ENCODE measurements at places on chromosomes 1 and 21.
A peak's percentile ranks its signal among the peaks of the same experiment; 100 is the strongest.

DNA sequence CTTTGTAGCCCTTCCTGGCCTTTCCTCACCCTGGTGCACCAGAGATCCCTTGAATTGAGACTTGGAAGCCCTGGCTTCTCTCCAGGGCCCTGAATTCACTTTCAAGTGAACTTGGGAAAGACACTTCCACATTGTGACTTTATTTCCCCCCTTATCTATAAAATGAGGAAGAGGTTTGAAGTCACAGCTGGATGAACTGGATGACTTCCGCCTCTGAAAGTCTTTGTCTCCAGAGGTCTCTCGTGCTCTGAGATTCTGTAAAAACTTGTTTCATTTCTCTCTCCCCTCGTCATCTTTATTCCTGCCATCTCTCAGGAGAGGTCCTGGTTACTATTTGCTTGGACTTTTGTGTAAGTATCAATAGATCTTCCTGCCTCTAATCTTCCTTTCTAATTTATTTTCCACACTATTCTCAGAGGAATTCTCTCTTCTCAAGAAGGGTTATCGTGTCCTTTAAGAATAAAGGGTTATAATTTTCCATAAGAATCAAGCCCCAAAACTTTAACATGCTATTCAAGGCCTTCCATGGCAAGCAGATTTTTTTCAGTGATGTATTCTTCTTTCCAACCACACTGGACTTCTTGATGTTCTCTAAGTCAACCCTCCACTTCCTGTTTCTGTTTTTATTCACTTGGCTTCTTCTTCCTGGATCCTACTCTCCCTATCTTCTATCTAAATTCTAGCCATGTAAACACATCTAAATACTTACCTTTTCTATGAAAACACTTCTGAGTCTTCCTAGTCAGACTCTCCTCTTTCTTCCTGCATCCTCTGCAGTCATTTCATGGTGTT lies 6.5 kb upstream of the RPTN start:
- peak; percentile 13 for DNase-seq

GRCh38 chr21:42993051-42993712 lies 18.8 kb downstream of the PKNOX1 start:
- no peak for DNase-seq

DNA sequence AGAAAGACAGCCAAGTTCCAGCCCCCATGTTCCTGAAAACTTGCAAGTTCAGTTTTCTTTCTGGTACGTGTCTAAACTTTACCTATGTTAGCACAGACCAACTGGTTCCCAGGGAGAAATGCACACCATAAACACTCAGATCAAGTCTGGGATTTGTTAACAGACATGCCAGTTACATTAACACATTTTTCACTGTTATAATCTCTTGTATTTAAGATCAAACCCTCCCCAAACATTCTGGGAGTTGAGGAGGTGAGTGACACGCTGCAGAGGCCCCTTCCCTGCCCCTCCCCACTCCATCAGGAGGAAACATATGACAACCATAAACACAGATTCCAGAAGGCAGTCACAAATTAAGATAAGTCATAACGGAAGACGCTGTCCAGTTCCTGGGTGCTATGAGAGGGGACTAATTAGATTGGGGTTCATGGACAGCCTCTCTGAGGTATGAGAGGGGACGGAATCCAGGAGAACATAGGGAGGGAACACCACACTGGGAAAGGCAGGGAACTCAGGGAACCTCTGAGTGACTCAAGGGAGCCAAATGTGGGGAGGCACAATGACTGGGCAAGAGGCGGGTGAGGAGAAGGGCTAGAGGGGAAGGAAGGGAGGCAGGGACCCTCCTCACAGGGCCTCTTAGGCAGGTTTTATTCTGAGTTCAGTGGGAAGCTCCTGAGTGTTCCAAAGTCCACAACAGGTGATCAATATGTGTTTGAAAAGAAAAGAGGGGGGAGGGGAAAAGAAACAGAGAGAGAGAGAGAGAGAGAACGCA lies 25.0 kb downstream of the DUSP10 start:
- DNase-seq: no peak

DNA sequence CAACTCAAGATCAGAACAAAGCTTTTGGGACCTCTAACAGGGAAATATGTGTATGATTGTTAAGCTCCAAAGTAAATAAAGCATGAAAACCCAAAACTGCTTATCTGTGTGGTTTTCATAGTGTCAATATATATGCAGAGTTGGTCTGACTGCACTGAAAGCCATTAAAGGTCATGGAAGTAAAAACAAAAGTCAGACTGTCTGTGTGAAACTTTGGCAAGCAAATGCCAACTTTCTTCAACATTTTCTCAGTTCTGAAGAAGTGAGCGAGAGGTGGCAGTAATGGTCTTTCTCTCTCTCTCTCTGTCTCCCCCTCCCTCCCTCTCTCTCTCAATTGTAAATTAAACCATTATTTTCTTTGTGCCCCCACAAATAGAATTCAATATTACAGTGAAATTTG lies 100.1 kb upstream of the S1PR1 start:
- no peak for DNase-seq

GRCh38 chr1:101365186-101365585 lies 128.4 kb downstream of the S1PR1 start:
- no peak for DNase-seq
